ENCODE measurements at places on chromosomes 7 and 10.

DNA sequence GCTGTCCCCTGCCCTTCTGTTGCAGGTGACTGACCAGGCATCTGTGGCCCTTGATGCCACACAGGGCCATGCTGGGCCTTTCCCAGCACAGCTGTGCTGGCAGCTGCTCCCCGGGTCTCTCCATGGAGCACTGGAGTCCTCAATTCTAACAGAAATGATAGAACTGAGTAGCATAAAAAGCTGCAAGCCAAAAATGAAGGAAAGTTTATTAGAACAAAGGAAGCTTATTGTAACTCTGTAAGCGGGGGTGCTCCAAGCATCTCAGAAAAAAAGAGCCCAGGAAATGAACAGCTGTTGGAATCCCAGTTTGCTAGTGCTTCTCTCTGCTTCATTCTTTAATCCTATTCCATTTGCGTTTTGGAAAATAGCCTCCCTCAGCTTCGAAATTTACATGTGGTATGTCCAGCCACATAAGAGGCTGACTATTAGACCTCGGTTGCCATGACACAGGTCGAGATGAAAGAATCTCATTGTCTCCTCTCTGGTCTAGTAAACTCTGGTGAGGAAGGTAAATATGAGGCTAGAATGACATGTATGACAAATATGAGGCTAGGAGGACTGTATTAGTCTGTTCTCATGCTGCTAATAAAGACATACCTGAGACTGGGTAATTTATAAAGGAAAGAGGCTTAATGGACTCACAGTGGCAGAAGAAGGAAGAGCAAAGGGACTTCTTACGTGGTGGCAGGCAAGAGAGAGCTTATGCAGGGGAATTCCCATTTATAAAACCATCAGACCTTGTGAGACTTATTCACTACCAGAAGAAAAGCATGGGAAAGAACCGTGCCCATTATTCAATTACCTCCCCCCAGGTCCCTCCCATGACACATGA is 23.7 kb downstream of the EPDR1 start:
- DNase-seq: no peak

GRCh38 chr10:59055045-59055444 is 121.4 kb upstream of the PHYHIPL start:
- DNase-seq: no peak

- DNase-seq: no peak
Observed at GRCh38 chr7:107172276-107173032, 3.7 kb downstream of the HBP1 start.

GRCh38 chr10:112738606-112739591 is 211.1 kb upstream of the TCF7L2 start:
- DNase-seq: no peak

GRCh38 chr7:82595176-82595575 is 151.6 kb upstream of the CACNA2D1 start:
- no peak for DNase-seq

- DNase-seq: peak; percentile 86
Observed at GRCh38 chr10:133308421-133309099, at the start of the genes TUBGCP2 and ZNF511. TSS of gene TUBGCP2 (minus strand) at chr10:133308872. CDS start at chr10:133302941, 5,931 bp downstream. TSS of gene ZNF511 (plus strand) at chr10:133308914. CDS start at chr10:133308944, 30 bp downstream.

DNA sequence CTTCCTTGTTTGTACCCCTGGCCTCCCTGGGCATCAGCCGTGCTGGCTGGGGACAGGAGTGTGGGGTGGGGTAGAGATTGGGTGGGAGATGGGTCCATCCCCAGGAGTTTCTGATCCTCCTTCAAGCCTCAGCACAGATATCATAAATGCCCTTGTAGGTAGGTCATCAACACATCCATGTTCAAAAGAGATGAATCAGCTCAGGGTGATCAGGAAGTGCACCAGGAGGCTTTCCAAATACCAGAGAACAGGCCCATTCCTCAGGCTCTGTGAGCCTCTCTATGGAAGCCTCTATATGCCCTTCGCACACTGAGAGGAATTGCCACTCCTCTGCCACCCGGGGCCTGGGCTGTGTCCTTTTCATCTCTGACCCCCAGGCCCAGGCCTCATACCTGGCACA is 31.9 kb upstream of the ADCYAP1R1 start:
- DNase-seq: no peak

DNA sequence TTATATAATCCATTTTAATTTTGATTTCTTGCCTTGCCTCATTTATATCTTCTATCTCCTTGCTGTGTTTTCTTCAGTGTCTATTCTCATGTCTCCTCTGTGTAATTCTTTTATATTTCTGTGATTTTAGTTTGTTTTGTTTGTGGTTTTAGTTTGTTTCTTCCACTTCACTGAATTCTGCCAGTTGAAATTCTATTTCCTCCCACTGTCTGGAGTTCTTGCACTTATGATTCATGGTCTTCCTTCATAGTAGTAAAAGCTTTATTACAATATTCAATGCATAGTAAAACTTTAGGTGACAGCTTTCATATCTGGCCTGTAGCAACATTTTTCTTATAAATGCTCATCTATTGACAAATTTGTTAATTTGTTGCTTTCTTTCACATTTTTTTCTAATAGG is 113.3 kb downstream of the MAGI2 start:
- DNase-seq: no peak

DNA sequence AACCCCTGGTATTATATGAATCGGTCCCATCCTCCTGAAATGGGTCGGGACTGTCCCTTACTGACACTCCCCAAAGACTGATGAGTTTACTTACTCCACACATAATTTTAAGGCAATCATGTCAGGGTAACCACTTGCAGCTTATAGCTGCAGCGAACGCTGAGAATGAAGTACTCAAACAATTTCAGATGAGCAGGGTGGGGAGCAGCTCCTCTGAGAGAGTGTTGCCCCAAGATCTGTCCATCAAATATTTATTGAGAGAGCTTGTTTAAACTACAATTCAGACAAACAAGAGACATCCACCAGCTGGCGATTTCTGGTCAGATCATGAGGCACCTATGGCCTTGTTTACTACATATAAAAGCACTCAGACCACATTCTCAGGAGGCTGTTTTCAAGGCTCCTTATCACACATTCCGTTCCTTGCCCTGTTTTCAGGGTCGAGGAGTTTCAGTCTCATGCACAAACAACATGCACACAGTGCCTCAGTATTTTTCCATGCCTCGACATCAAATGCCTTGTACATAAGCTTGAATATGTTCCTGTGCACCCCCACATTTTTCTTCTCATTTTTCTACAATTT is 80.1 kb downstream of the THSD7A start:
- no peak for DNase-seq

- no peak for DNase-seq
Observed at GRCh38 chr7:106193661-106194060, 81.5 kb upstream of the SYPL1 start.

GRCh38 chr7:96734343-96734742 is 24.7 kb upstream of the SEM1 start:
- DNase-seq: no peak

- peak; percentile 21 for DNase-seq
Observed at GRCh38 chr7:6271060-6271658, 1.3 kb downstream of the CYTH3 start.

DNA sequence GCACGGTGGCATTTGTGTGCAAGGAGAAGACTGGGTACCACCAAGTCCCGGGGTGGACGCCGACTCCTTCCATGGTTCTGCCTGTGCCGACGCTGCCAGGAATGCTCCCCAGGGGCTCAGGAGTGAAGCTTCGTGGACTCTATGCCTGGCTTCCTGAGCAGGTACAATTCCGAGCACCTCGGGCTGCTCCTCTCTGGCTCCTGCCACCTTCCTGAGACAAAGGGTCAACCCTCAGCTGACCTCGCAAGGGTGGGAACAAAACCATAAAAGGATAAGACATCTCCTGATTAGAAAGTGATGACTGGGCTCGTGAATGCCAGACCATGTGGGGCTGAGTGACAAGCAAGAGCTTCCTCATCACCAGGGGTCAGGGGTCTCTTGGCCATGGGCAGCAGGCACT is 31.8 kb downstream of the CALML3 start:
- no peak for DNase-seq

DNA sequence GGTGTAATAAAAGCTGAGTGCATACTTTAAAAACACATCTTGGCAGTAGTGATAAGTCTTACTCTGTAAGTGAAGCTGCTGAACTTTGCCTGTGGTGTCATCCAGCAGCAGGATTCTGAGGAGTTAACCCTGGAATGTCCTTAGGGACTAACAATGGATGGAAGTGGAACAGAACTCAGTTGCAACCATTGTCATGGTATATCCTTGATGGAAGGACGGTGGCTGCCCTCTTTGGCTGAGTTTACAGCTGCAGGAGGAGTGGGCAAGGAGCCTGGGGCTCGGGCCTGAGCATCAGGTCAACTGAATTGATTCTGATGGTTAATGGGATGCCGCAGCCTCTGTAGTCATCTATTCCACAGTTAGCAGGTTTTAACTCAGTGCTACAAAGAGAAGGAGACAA is 56.2 kb downstream of the MRC1 start:
- DNase-seq: no peak

DNA sequence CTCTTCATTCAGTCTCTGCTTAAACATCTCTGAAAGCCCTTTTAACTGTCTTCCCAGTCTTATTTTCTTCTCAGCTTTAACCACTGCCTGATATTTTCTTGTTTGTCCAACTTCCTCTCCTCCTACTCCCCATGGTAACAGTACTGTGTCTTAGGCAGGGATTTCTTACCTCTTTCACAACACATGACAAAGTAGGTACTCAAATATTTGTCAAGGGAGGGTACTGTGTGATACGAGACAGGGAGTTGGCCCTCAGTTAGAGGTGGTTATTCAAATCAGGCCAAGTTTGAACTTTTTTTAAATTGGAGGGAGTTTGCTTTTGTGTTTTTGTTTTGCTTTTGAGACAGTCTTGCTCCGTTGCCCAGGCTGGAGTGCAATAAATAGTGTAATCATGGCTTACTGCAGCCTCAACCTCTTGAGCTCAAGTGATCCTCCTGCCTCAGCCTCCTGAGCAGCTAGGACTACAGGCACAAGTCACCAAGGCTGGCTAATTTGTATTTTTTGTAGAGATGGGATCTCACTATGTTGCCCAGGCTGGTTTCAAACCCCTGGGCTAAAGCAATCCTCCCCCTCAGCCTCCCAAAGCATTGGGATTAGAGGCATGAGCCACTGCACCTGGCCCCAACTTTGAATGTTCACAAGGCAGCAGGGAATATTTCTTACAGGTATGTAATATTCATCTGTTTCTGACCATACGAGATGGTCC is 2.5 kb upstream of the KPNA7 start:
- DNase-seq: no peak

- DNase-seq: no peak
Observed at GRCh38 chr10:131618587-131619267, 282.1 kb upstream of the PPP2R2D start.

DNA sequence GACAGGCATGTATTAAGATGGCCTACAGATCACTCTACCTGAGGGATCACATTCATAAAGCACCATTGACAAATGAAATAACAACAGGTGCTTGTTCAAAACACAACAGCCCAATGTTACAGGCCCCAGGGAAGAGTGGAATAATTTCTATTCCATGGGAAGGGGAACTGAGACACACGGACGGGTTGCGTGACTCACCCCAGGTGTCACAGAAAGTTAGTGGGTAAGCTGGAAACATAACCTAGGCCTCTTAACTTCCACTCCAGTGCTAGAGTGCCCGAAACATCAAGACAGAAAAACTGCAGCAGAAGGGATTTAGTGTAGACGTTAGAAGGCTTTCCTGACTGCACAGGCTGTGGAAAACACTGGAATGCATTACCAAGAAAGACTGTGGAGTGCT is 48.3 kb downstream of the SLC37A3 start:
- DNase-seq: no peak

- DNase-seq: no peak
Observed at GRCh38 chr7:1372671-1373379, 86.4 kb downstream of the MICALL2 start.

GRCh38 chr10:110833234-110833940 is 38.3 kb upstream of the PDCD4 start:
- no peak for DNase-seq

- no peak for DNase-seq
Observed at GRCh38 chr7:18638594-18639452, 143.3 kb downstream of the HDAC9 start.

DNA sequence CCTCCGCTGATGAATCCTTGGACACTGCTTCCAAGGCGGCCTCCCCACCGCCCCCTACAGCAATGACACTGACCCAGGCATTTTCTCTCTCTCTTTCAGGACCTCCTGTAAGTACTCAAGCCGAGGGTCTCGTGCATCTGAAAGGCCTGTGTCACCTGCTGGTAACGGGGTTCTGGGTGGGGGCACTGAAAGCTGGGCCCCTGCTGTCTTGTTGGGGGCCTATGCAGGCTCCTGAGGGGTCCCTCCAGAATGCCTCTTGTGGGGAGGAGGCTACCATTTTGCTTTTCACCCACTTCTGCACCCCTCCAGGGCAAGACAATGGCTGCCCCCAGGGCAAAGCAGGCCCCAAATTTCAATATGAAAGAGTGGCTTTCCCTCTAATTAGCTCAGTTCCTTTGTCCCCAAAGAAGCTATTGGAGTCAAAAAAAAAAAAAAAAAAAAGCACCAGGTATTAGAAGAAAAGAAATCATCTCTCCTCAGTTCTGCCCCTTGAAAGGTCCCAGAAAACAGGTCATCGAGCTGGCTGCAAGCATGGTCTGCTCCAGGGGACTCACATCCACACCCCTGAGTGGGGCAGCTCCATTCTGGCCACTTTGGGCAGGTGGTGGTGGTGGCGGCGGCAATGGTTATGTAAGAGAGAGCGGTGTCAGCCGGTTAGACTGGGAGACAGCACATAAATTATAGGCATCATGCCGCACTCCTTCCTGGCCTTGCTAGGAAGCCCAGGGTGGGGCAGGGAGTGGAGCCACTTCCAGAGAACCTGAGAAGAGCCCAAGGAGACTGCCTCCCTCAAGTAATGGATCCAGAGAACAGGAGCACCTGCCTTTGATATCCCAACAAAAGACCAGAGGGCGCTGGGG is 66.2 kb downstream of the COL13A1 start:
- no peak for DNase-seq

- DNase-seq: no peak
Observed at GRCh38 chr7:148155826-148156225, 434.7 kb upstream of the C7orf33 start.

DNA sequence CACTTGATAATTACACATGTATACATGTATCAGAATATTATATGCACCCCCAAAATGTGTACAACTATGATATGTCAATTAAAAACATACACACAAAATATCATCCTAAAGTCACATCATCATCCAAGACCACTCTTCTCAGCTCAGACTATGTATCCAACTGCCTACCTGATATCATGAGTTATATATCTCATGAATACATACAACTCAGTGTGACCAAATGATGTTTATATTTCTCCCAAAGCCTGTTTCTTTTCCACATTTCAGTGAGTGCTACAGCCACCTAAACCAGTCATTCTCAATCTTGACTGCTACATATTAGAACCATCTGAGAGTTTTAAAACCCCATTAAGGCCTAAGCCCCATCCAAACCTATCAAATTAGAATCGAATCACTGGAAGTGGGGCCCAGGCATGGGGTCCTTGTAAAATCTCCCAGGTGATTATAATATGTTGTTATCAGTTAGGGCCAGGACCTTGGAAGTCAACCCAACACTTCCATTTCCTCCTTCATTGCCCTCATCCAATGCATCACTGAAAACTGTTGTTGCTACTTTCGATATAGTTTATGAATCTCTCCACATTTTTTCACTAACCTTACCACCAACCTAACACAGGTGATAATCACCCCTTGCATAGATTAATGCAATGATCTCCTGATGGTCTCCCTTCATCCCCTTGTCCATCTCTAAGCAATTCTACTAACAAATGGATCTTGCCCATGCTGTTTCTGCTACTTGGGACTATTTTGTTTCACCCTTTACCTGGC is 53.8 kb upstream of the ITGB8 start:
- no peak for DNase-seq

- DNase-seq: no peak
Observed at GRCh38 chr10:96275685-96276418, 4.5 kb upstream of the BLNK start.

All from activated T-helper 9 cell treated with anti-CD3 and anti-CD28 coated beads, Interleukin-2, amount 50 U/mL, for 16 hours (primary cell).